Vagina (tissue), 2 donors: ENCODE measurements at places on chromosomes 16 and 17.

- DNase-seq, result no peak
These were observed 811 bp upstream of the MAP2K3 start for GRCh38 chr17:21283482-21284318.

DNA sequence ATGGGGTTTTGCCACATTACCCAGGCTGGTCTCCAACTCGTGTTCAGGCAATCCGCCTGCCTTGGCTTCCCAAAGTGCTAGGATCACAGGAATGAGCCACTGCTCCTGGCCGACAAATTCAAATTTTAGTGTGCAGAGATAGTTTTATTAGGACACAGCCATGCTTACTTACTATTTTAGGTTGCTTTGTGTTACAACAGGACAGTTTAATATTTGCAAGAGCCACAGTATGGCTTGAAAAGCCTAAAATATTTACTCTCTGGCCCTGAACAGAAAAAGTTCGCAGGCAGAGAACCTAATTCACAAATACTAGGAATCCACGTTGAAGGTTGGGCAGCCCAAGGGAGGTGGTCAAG, 12.6 kb upstream of the ETV4 start:
- DNase-seq, result no peak

- DNase-seq, result no peak
These were observed at the start of gene OR1G1 for GRCh38 chr17:3127451-3127850. Gene OR1G1, minus strand, starts transcription at chr17:3127551. Its CDS starts 0 bp downstream, at chr17:3127551.

DNA sequence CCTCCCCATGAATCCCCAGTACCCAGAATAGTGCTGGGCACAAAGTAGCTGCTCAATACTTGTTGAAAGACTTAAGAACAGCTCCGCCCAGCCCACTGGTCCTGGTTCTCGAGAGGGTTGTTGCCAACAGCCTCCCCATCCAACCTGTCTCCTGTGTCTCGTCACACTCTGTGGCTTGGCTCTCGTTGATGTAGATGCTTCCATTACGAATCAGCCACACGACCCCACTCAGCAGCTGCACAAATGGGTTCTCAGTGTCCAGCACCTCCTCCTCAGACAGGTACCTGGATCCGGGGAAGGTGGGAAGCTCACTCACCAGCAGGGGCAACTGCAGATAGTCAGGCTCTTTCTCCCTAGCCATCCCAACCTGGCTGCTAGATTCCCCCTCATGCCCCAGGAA, 2.1 kb downstream of the NAGPA start:
- DNase-seq, result no peak

- DNase-seq, result no peak
These were observed 371.2 kb downstream of the NPIPA8 start for GRCh38 chr16:17965133-17965900.

- DNase-seq, result no peak
These were observed 3.5 kb downstream of the CYB561 start for GRCh38 chr17:63442549-63443035.

GRCh38 chr17:5485270-5486205, at the start of gene DERL2:
Gene DERL2, minus strand, starts transcription at chr17:5486178. Its CDS starts 17 bp downstream, at chr17:5486161.
- DNase-seq, result no peak

DNA sequence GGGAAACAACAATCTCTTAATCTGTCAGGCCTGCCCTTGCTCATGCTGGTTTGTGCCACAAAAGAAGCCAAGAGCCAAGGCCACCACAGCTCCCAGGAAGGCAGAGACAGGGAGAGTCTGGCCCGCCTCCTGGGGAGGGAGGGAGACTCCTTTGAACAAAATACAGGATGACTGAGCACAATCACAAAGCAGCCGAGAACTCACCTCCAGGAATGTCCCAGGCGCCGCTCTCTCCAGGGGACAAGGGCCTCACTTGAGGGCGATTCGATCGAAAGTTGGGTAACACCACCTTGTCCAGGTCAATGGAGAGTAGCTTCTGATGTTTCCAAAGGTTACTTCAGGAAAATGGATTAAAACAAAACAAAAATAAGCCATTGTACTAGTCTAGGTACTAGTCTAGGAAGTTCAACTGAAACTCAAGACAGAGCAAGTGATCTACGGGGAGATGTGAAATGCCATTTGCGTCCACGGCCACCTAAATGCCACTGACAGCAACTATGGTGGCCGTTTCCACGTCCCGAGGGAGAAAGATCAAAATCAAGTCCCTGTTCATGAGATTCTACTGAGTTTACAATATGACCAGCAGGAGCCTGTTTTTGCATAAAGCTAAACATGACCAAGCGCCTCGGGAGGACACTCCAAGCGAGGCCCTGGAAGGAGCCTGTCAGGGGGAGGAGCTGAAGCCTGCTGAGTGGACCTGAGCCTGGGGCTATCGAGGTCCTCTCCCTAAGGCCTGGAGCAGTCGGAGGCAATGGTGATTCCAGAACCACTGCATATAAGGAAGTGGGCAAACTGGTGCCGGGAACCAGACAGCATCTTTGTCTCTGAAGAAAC, 13.4 kb upstream of the SLC38A8 start:
- no peak for DNase-seq

GRCh38 chr16:782766-783403, 5.3 kb downstream of the RPUSD1 start:
- DNase-seq, result no peak

DNA sequence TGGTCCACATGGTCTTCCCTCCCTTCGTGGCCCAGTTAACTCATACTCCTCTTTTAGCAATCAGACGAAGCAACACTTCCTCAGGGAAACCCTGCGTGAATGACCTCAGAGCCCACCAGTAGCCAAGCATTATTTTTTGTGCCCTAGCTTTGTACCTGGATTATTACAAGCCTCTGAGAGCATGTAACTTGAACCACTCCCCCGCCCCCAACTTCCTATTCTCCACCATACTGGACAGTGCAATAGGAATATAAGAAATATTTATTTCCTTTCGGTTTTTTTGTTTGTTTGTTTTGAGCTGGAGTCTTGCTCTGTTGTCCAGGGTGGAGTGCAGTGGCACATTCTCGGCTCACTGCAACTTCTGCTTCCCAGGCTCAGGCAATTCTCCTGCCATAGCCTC, 2.9 kb downstream of the CPPED1 start:
- no peak for DNase-seq

DNA sequence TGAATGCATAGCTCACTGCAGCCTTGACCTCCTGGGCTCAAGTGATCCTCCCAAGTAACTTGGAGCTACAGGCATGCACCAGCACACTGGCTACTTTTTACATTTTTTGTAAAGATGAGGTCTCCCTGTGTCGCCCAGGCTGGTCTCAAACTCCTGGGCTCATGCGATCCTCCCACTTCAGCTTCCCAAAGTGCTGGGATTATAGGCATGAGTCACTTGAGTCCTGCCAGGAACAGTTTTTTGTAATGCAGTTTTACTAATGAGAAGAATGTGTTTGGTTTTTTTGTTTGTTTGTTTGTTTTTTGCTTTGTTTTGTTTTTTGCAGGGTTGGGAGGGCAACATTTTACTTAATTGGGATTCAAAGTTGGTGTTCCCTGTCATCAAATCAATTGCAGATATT, 22.2 kb downstream of the SOST start:
- no peak for DNase-seq

DNA sequence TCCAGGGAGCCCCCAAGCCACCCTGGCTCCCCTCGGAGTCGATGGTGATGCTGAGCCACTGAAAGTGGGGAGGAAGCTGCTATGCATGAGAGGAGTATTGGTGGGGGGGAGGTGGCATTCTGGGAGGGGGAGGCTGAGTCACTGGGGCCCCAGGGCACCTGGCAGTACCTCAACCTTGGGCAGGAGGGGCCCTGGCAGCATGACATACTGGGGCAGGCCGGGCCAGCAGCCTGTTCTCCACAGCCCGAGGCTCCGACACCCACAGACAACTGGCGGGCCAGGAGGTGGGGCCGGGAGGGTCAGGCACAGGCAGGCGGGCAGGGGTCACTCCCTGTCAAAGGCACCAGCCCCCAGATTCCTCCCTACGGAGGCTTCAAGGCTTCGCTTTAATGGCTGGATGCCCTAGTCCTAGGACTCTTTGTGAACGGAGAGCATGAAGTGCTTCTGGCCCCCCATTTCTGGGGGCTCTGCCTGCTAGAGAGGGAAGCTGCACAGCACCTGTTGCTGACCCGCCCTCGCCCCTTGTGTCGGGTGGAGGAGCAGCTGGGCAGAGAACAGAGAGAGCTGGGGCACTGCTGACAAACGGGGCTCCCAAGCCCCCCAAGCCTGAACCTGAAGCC, 928 bp downstream of the CASKIN2 start:
- DNase-seq, result no peak

GRCh38 chr17:6108987-6109386, 38.8 kb downstream of the WSCD1 start:
- no peak for DNase-seq

DNA sequence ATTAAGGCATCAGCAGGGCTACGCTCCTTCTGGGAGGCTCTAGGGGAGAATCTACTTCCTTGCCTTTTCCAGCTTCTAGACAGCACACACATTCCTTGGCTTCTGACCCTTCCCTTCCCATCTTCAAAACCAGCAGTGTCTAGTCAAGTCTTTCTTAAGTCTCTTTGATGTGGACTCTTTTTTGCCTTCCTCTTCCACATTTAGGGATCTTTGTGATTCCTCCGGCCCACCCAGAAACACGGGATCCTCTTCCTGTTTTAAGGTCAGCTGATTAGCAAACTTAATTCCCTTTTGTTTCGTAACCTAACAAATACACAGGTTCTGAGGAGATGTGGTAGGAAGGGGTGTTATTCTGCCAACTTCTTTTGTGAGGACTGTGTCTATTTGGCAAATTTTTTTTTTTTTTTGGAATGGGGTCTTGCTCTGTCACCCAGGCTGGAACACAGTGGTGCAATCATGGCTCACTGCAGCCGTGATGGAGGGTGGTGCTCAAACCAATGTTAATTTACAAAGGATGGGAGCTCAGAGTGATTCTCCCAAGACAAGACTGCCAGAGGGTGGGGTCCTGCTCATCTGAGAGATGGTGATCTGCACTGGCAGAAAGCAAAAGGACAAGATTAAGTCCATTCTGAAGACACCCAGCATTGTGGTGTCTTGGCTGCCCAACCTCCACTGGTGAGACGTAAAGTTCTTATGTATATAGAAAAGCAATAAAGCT, 14.7 kb downstream of the KNOP1 start:
- DNase-seq, result no peak

DNA sequence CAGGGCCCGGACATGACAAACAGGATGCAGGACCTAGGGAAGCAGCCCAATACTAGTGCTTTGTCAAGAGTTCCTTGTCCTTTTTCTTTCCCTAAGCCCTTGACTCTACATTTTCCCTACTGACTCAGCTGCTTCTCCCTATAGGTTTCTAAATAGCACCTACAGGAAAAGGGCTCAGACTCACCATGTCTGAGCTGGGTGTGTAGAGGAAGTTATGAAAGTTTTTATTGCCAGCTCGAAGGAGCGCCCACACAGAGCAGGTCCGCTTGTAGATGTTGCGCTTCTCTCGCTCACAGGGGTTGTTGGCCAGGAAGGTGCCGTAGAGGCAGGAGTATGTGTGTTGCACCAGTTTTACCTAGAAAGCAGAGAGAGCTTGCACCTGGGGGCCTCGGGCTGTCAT, 10.6 kb downstream of the MTMR4 start:
- no peak for DNase-seq

DNA sequence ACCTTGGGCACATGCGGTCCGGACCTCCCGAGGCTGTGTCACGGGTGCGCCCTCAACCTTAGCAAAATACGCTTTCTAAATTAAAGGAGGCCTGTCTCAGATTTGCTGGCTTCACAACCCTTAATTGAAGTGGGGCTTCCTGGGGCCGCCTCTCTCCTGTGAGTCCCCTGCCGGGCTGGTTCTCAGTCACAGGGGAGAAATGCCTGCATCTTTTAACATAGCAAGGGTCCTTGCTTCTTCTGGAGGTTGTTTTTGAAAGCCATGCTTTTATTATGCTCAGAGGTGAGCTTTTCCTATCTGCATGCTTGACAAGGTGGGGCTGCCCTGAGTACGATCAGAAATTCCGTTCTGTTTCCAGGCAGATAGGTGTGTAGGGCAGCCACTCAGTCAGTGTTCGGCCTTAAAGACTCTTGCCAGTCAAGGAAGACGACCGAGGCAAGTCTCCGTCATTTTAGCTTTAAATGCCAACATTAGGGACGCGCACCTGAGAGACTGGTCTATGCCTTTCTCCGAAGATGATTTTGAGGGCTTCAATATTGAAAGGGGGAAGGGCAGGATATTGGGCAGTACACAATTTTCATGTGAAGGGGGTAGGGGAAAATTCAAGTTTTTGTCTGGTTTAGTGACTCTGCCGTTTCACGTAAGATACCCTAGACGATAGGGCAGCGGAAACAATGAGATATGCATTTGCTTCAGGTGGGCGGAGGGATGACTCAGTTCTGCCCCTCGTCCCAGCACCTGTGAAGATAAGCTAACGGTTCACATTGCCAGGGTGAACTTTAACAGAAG, 5.5 kb upstream of the SLC7A5 start:
- no peak for DNase-seq

- DNase-seq, result no peak
These were observed 69.2 kb downstream of the TANC2 start for GRCh38 chr17:63035271-63035670.

DNA sequence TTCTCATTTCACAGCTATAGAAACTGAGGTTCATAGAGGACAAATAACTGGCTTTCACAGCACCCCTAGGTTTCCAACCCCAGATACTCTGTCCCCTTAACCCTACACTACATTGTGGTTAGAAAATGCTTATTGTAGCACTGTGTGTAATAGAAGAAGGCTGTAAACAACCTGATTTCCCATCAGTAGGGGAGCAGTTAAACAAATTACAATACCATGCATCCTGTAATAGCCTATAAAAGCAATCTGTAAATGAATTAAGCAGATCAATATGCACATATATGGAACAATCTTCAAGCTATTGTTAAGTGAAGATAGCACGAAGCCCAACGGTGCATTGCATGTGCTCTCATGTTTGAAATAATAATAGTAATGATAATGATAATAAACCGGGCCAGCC, 39.2 kb upstream of the XPO6 start:
- DNase-seq, result no peak

DNA sequence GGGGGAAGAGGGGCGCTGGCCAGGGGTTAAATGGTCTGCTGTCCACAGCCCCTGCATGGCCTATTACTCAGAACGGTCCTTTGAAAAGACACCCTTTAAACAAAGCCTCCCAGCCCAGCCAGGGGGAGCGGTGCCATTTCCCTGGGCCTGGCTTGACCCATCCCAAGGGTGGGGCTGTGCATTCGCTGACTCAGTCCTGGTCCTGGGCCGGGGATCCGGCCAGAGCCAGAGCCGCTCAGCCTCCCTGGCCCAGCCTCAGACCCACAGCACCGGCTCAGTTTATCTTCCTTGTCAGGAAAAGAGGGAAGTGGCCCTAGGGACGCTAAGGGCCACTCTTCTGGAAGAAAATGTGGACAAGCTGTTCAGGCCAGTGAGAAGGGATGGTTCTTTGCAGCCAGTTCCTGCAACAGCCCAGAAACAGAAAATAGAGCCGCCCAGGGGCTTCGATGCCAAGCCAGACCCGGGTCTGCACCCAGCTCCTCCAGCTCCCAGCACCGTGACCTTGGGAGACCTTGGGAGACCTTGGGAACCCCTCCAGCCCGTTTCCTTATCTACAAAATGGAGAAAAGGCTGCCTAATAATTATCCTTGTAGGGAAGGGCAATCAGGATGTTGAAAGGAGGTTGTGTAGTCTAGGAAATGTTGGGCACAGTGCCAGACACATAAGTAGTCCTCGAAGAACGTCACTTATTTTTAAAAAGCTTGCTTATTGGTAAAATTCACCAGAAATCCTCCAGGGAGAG, 82.5 kb downstream of the ZDHHC7 start:
- DNase-seq, result no peak

GRCh38 chr16:84687715-84688114, 12.1 kb upstream of the USP10 start:
- DNase-seq, result no peak

- DNase-seq, result no peak
These were observed 577 bp upstream of the HS3ST2 start for GRCh38 chr16:22813223-22813947.
